Activated CD8-positive, alpha-beta memory T cell treated with anti-CD3 and anti-CD28 coated beads for 1 hour (primary cell): ENCODE measurements at places on chromosomes 5 and 9.

GRCh38 chr5:88806338-88806737 lies 76.6 kb downstream of the MEF2C start:
- DNase-seq = no peak

- DNase-seq = no peak
Observed at GRCh38 chr5:13658152-13658551, 286.3 kb downstream of the DNAH5 start.

- DNase-seq = no peak
Observed at GRCh38 chr5:176414704-176415103, 1.6 kb downstream of the CLTB start.

- DNase-seq = no peak
Observed at GRCh38 chr5:140420226-140420570, 18.6 kb downstream of the ANKHD1 start.

DNA sequence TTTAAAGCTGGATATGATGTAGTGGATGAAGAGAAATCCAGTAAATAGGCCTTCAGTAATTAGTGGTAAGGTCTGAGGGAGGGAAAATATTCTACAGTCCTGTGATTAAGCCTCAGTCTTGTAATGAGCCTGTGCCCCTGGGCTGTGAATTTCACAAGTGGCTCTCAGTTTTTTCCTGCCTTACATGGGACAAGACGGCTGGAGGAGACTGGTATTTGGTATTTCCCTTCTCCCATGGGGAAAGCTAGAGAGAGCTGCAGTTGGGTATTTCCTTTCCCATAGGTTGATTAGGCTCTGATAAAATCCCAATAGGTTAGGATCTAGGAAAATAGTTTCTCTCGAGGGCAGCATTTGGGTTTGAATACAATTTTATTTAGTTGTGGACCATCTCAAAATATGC lies 62.2 kb upstream of the GNA14 start:
- no peak for DNase-seq

DNA sequence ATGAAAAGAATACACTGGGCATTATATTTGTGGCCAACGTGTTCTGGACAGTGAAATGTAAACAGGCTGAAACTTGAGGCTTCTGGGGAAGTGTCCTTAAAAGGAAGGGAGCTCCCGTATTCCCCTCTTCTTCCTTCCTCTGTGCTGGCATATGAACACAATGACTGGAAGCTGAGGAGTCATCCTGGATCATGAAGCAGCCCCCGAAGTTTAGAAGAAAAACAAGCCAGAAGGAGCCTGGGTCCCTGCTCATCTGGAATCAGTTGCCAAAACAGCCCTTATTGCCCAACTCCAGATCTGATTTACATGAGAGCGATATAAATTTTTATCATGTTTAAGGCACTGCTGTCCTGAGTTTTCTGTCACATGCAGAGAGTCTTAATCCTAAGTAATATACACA lies 65.4 kb upstream of the SLC1A1 start:
- DNase-seq = no peak

GRCh38 chr5:59367791-59368394 lies 525.6 kb downstream of the PDE4D start:
- DNase-seq = no peak

DNA sequence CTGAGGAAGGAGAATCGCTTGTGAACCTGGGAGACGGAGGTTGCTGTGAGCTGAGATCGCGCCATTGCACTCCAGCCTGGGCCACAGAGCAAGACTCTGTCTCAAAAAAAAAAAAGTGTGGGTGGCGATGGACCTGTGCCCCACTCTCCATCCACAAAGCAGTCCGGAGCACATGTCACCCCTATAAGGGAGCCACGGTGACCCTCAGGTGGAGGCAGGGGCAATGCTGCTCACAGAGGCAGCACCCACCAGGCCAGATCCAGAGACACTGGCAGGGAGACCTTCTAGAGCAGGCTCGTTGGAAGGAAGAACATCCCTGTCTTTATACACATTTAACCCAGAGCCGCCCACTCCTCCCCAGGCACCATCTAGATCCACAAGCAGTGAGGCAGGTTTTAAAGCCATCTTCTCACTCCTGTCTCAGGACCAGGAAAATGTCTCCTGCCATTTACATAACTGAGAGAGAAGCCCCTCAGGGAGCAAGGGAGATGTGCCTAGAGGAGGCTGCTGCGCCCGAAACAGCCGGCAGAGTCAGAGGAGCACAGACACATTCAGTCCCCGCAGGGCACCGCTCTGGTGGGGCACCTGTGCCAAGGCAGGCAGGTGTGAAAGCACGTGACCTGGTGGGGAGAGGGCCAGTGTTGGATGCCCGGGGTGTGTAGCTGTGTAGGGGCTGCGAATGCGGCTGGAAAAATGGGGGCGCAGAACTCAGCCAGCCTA lies 31.6 kb upstream of the ADAMTS2 start:
- DNase-seq = no peak

DNA sequence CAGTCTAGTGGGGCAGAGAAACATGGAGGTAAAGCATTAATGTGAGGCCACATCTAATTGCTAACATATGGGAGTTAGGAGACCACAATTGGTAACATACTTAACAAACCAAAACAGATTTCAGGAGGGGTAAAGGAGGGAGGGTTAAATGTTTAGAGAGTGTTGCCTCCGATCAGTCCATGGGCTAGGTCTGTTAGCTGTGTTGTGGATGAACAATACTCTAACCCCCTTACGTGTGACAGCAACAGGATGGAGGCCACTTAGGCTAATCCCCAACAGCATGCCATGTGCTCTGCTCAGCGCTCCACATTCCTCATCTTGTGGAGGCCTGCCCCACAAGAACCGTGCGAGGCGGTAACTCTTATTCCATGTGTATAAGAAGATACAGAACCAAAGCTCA lies 167.0 kb downstream of the CRB2 start:
- no peak for DNase-seq

- no peak for DNase-seq
Observed at GRCh38 chr5:102611312-102611711, 112.5 kb upstream of the SLCO6A1 start.

DNA sequence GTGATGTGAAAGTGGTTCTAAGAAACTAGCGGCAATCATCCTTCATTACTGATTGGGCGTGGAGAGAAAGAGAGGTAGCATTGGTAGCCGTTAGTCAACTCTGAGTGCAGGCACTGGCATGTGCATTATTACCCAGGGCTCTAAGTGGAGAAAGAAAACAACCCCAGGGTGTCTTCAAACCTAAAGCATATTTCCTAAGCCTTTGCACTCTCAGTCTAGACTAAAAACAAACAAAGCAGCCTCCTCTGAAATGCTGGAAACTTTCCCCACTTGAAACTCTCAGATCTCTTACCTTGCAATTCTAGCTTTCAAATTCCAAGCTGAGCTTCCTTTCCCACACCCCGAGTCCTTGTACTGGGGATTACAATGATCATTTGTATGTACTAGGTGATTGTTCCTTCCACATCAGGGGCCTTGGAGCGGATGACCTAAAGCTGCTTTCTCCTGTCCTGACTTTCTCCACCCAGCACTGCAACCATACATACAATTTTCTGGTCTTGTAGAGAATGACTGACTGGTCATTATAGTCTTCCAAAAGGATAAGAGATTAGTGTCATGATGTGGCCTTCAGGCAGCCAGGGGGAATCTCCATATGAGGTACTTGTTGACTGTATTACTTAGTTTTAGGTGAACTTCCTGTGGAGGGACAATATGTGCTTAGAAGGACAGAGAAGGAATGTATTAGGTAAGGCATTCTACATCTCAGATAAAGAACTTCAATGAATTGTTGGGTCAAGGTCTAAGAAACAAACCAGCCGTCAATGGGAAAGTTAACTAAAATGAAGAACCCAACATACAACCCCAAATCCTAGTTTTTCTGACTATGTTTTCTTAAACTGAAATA lies 98.3 kb upstream of the CDKN2B start:
- no peak for DNase-seq

DNA sequence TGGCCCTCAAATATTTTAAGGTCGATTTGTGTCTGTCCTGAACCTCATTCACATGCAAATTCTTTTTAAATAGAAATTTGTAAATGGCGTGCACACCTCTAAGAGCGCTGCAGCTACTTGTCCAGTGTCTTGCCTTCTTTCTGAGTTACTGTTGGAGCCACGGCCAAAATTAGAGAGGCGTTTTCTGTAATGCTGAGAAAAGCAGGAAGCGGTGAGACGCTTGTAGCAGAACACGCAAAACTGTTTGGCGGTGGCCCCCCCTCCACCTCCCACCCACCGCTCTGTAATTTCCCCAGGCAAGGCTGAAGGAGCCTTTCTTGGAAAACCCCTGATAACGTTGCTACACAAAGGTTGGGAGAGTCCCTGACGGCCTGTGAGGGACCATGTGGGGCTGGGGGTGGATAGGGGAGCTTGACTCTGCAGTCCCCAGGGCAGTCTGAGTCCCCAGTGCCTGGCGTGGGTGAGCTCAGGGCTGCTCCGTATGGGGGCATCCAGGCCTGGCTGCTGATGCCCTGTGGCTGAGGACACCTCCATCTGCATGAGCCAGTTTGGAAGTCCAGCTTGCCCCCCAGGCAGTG lies 96.5 kb downstream of the GADD45G start:
- peak; percentile 6 for DNase-seq

DNA sequence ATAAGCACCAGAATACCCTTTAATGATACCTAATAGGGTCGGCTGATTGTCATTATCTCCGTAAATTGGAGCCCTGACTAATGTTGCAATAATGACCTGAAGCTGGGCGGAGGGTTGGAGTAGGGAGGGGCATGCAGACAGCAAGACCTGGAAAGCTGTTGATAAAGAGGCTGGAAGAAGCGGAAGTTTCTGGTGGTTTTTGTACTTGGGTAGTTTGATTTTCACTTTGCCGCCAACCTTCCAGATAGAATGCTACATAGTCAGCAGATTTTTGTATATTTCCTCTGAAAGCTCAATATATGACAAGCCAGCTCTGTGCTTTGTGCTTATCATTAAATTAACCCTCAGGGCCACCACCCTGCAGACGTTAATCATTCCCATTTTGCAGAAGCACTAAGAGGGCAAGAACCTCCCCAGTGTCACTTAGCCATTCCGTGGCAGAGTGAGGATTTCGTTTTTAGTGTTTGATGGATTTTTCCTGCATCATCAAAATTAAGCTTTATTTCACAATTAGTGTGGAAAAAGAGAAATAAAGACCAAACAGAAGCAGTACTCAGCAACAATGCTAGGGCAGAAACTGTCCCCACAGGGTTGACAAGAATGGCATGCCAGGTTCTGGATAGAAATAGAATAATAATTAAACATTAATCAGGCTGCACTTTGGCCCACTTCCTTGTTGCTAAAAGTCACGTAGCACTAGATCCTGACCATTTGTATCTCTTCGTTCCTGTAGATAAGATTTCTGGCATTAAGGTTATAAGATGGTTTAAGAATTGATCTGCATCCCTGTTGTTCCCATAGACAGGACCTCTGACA lies 34.7 kb downstream of the DIRAS2 start:
- no peak for DNase-seq

DNA sequence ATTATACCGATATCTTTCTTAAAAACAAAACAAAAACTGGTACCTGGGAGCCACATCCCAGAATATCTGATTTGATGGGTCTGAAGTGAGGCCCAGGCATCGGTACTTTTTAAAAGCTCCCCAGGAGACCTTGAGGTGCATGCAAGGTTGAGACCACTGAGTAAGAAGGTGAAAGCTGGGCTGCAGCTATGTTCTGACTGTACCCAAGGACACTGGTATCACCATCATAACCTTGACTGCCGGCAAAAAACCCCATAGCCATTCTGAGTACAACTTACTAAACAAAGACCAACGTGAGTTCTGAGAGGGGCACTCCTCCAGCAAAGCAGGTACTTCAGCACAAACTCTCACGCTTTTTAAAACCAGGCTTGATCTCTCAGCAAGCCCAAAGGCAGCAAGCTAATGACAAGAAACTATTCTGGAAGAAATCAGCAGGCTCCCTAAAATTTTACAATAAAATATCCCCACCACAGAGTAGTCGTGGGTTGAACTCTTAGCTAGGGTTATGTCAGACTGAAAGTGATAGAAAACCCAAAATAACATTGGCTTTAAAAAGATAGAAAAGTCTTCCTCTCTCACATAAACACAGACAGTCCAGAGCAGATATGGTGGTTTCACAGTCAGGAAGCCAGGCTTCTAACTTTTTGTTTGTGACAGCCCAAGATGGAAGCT lies 263.9 kb downstream of the SAXO1 start:
- no peak for DNase-seq

GRCh38 chr9:37454238-37454637 lies 11.0 kb downstream of the ZBTB5 start:
- no peak for DNase-seq

DNA sequence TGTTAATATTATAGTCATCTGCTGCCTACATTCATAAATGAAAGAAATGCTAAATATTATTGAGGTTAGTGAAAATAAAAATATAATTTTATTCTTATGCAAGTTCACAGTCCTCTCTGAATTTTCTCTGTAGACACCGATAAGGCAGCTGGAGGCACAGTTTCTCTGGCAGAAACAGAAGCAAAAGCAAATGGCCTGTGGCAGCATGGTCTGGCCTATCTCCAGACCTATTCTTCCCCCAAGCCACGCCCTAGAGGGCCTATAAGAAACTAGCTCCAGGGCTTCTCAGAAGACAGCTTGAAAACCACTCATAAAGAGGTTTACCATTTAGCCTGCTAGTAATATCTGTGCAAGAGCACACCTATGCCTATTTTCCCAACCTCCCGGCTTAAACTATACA lies 28.4 kb downstream of the MRPS27 start:
- DNase-seq = no peak

DNA sequence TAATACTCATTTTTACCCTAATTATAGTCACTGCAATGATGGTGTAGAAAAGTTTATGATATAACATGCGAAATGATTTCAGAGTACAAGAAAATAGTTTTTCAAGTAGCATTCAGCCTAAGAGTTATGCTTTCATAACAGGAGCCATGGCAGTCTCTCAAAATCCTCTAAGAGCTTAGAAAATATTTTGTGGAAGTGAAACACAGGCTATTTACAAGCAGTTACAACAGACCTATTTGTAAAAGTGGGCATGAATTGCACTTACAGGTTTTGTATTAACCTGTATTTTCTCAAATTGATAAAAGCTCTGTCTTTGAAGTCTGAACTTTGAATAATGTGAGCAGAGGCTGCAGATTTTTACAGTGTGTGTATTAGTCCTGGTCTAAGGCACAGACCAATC lies 523.3 kb downstream of the LRRC70 start:
- DNase-seq = no peak

DNA sequence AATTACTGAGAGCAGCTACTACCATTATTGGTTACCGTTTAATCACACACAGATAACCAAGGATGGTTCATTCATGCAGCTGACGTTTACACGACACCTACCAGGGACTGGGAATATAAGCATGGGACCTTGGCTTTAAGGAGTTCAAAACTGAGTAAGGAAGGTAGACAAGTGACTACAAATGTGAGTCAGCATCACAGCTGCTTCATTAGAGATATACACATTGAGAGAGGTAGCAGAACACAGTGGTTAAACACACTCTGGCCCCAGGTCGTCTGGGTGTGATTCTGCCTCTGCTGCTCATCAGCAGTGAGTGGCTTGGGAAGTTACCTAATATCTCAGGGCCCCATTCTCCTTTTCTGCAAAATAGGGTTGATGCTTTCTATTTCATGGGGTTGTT lies 268.6 kb downstream of the NR3C1 start:
- no peak for DNase-seq

- DNase-seq = no peak
Observed at GRCh38 chr9:104815851-104816565, 52.1 kb downstream of the NIPSNAP3B start.
